ENCODE measurements at places on chromosomes 3 and 15.

- no peak for DNase-seq
Measured at GRCh38 chr15:88072598-88073390, 183.7 kb downstream of the NTRK3 start.

DNA sequence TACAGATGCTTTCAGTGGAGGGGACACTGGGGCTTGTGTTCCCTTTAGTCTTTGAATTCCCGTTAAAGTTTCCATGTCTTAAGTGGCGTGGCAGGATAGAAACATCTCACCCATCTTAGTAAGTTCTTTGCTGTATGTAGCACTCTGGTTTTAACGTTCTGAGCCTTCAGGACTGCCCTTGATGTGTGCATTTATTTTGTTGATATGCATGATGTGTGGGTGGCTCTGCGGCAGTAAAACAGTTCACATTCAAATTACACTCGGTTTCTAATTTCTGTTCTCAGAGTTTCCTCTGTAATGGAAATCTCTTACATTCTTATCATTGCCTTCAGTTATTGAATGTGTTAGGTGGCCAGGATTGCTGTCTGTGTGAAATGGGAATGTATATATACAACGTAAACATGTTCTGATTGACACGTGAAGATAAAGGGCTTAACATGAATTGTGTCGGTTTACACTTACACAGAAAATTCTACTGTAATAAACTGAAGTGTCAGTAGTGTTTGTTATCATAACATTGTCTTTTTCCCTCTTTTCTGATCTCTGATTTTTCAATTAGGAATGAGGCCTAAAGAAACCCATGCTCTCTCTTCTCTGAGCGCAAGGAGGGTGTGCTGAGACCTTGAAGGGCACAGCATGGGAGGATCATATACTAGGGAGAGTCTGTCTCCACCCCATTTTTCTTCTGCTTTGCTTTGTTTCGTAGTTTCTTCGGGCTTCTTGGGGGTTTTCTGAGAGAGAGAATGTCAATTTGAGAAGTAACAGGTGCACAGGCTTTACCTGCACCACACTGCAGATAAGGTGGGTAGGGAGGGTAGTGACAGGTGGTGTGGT is 51.5 kb downstream of the IGF1R start:
- DNase-seq, result no peak

DNA sequence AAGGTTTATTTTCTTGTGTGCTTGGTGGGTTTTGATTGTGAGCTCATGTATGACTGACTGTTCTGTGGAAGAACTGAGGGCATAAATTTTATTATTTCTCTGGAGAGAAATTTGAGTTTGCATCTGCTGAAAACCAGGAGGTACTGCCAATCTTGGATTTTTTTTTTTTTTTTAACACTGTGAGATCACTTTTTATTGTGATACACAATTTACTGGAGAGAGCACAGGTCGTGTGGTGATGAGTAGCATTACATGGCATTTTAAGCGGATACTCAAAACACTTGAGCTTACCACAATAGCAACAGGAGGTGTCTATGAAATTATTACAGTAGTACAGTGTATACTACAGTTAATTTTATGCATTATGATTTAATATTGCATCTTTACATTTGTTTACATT is 237.4 kb downstream of the MFSD1 start:
- DNase-seq, result no peak

GRCh38 chr15:89114990-89115389 is 26.7 kb downstream of the ABHD2 start:
- DNase-seq, result no peak

DNA sequence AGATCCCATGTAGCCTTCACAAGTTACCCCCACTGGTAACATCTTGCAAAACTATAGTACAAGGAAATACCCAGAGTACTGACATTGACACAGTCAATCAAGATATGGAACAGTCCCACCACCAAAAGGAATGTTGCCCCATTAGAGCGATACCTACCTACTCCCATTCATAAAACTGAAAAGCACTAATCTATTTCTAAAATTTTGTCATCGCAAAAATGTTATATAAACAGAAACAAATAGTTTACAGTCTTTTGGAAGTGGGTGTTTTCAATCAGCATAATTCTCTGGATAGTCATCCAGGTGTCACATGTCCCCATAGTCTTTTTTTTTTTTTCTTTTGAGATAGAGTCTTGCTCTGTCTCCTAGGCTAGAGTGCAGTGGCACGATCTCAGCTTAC is 156.9 kb upstream of the AGTR1 start:
- no peak for DNase-seq

- DNase-seq, result peak; percentile 44
Measured at GRCh38 chr15:60804986-60805949, 326.3 kb upstream of the ICE2 start.

DNA sequence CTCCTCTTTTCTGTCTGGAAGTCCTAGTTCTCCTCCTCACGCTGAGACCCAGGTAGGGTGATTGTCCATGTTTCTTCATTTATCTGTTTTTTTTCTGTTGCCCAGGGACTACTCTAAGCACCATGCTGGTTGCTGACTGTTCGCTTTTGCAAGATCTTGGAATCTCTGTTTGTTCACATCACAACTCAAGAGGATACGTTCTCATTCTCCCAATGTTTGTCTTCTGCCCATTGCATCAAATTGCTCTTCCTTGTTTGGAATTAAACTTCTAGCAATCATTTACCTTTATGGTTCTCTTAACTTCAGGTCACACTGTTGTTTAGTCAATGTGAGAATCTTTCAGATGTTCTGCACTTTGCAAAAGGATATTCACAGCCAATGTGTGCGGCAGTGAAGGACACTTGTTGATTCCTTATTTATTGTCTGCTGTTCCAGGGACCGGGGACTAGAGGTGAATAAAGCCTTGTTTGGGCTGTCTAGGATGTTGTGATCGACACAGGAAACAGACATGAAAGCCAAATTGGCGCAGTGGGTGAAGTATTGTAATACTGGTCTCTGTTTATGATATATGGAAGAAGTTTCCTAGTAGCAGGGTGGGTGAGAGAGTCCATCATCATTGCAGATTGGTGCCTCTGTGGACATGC is 24.5 kb downstream of the LPP start:
- DNase-seq, result no peak

DNA sequence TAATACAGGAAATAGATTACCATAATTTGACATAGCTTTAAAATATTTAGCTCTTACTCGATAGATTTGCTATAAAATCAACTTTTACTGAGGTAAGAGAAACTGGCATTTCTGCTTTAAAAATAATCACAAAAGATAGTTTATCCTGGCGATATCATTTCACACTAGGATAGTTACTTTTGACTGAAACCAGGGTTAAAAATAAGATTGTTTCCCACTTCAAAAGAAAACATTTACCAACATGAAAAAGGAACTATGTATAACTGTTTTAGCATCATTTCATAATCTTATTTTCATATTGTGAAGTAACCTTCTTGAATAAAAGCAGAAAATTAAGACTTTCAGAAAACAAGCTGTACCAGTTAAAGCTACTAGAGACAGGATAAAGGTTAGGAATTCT is 15.3 kb downstream of the PSMD6 start:
- no peak for DNase-seq

GRCh38 chr15:40365624-40366456 is 7.8 kb downstream of the DISP2 start:
- no peak for DNase-seq

GRCh38 chr3:88921986-88922385 is 185.4 kb upstream of the EPHA3 start:
- DNase-seq, result no peak

DNA sequence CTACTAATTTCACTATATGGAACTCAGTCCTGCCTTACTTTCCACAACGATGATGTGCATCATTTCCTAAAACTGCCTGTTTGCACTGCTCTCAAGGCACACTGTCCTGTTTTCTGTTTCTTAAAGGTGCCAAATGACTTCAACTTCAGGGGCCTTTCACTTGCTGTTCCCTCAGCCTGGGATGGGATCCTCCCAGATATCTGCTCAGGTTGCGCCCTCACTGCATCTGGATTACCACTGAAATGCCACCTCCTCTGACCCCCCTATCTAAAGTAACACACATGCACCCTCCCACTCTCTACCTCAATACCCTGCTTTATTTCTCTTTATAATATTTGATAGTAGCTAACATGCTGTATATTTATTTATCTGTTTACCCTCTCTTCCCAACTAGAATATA is 123.8 kb upstream of the CMC1 start:
- DNase-seq, result no peak

DNA sequence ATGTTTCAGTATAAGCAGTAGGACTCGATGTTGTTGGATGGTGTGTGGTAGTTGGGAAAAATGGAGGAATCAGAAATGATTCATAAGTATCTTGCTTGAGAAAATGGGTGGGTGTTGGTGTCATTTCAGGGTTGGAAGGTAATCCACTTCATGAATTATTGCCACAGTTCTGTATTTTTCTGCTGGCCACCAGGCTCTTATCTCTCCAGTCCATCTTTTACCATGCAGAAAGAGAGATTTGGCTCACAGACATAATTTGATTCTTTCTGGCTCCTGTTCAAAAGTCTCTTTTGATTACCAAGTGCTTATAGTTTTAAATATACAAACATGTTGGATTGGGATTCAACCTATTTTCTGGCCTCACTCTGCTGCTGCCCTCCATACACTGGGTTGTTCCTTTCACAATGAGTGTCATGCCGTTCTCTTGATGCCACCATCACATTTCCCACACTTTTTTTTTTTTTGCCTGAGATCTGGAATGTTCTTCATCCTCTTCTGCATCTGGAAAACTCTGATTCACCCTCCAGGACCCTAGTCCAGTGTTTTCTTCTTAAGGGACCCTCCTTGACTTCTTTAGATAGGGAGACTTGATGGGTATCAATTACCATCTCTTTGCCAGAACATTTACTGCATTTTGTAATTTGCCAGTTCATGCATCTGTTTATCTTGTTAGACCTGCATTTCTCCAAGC is 69.4 kb upstream of the GAP43 start:
- DNase-seq, result no peak

DNA sequence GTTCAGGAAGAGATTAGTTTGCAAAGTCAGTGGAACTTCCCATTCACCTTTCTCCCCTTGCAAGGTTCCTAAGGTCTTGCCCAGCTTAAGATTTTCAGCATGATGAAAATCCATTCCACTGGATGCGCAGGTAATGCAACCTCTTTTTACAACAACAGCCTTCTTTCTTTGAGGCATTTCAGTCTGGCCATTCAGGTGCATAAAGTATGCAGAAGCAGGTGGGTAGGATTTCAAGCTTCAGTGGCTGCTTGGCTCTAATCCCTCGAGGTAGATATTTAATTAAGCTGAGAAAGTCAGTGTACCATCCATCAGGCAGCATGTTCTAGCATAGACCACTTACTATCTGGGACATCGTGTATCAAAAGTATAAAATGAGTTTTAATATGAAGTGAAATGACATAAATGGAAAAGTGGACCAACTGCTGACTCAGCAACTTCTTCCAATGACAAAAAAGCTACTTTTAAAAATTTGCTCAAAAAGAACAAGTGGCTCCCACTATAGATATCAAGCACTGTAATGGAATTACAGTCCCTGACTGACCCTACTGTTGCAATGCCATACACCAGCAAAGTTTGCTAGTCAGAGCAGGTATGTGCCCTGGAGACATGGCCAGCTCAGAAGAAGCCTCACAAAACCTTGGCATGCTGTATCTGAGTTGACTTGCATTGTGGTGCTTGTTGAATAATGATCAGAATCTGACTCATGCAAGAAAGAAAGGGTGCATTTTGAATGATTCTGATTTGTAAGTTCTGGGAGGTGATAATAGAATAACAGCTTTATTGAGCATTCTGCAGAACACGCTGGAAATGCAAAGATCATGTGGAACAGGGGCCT is 459.9 kb upstream of the MCTP2 start:
- no peak for DNase-seq

DNA sequence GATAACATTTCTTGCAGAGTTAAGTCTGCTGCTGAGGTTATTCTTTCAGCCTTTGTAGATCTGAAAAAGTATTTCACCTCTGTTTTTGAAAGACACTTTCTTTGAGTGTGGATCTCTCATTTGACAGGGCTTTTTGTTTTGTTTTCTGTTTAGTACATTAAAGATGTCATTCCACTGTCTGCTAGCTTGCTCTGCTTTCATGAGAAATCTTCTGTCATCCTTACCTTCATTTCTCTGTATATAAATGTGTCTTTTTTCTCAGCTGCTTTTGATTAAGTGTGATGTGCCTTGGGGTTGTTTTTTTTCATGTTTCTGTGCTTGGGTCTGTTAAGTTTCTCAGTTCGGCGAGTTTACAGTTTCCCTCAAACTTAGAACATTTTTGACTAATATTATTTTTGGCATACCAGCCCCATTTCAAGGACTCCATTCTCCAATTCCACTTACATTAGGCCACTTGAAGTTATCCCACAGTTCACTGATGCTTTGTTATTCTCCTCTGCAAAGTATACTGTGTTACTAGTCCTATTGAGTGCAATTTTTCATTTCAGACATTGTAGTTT is 43.9 kb upstream of the CA12 start:
- no peak for DNase-seq

- DNase-seq, result no peak
Measured at GRCh38 chr3:10004506-10004905, 17.9 kb upstream of the EMC3 start.

- DNase-seq, result no peak
Measured at GRCh38 chr15:58419803-58420524, 11.8 kb upstream of the LIPC start.

- DNase-seq, result peak; percentile 30
Measured at GRCh38 chr15:62840526-62841268, 201.8 kb upstream of the TPM1 start.

- DNase-seq, result no peak
Measured at GRCh38 chr15:51492528-51492927, 130.0 kb downstream of the DMXL2 start.

- DNase-seq, result no peak
Measured at GRCh38 chr3:44208568-44208967, 33.1 kb upstream of the TOPAZ1 start.

- no peak for DNase-seq
Measured at GRCh38 chr15:26614734-26615133, 158.1 kb downstream of the GABRB3 start.

- DNase-seq, result no peak
Measured at GRCh38 chr3:46393554-46394434, 13.1 kb downstream of the CCR5AS start.

DNA sequence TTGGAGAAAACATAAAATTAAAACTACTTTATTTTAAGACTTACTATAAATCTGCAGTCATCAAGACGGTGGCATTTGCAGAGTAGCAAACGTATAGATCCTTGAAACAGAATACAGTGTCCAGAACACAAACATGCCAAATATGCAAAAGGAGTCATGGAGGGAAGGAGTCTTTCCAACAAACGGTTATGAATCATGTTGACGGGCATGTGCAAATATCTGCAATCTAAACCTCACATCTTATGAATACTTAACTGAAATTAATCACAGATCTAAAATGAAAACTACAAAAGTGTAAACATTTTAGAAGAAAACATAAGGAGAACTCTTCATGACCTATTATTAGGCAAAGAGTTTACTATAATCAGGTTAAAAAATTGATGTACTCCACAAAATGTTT is 69.4 kb downstream of the TFRC start:
- DNase-seq, result no peak

GRCh38 chr3:158790901-158791589 is 10.8 kb upstream of the MFSD1 start:
- peak; percentile 75 for DNase-seq

DNA sequence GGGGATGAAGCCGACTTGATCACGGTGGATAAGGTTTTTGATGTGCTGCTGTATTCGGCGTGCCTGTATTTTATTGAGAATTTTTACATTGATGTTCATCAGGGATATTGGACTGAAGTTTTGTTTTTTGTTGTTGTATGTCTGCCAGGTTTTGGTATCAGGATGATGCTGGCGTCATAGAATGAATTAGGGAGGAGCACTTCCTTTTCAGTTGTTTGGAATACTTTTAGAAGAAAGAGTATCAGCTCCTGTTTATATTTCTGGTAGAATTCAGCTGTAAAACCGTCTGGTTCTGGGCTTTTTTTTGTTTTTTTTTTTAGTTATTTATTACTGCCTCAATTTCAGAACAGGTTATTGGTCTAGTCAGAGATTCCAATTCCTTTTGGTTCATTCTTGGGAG is 93.7 kb downstream of the SLC25A26 start:
- no peak for DNase-seq

Data from kidney glomerular epithelial cell (primary cell).